Motor neuron (in vitro differentiated cells): ENCODE measurements at places on chromosomes 12 and 14. TPM values are rescaled to one million over a fixed set of nuclear protein-coding genes. Genes with fewer than 3 reads are reported as not detected.

The IAPP gene
- total RNA-seq = 0.35 and 2.7 TPM in 2 replicates

The CLEC4E gene
- total RNA-seq = 0.09 and 0.26 TPM in 2 replicates

The DIP2B gene
- total RNA-seq = 20.8 and 22.5 TPM in 2 replicates

The SLC16A7 gene
- 6.9 and 7.0 TPM in 2 replicates for total RNA-seq

The PRPH gene
- total RNA-seq = 0.56 and 2.3 TPM in 2 replicates

The PTPRO gene
- total RNA-seq = 21.4 and 22.5 TPM in 2 replicates

The TUNAR gene
- total RNA-seq = 18.6 and 22.0 TPM in 2 replicates

The GPRC5D gene
- 0.88 TPM in 1 of 2 replicates, not detected in the other for total RNA-seq

The FOXJ2 gene
- total RNA-seq = 5.4 and 5.5 TPM in 2 replicates

The SLC38A4 gene
- total RNA-seq = 0.10 and 0.23 TPM in 2 replicates

The OTUB2 gene
- 4.1 and 4.6 TPM in 2 replicates for total RNA-seq

The MARCHF9 gene
- total RNA-seq = 1.7 TPM in 2 replicates

The IFT43 gene
- total RNA-seq = 33.1 and 34.2 TPM in 2 replicates

The HOXC10 gene
- 57.0 and 75.5 TPM in 2 replicates for total RNA-seq
